Activated CD8-positive, alpha-beta T cell treated with anti-CD3 and anti-CD28 coated beads for 36 hours (primary cell): ENCODE measurements at places on chromosomes 16 and 17. TPM values are rescaled to one million over a fixed set of nuclear protein-coding genes. Genes with fewer than 3 reads are reported as not detected.

Gene HYDIN
- not detected for total RNA-seq

Gene KRTAP3-2
- not detected for total RNA-seq

Gene DPEP1
- not detected for total RNA-seq

Gene CEMP1
- total RNA-seq: not detected

Gene OTOA
- not detected for total RNA-seq

Gene KSR1
- 53.9 TPM for total RNA-seq

Gene TNFRSF13B
- not detected for total RNA-seq

Gene SLFN12
- 6.3 TPM for total RNA-seq

Gene RHBDL3
- total RNA-seq: not detected

Gene PLXDC1
- total RNA-seq: 1.7 TPM

Gene CASKIN1
- total RNA-seq: 4.4 TPM

Gene GALK1
- 43.4 TPM for total RNA-seq

Gene AP2B1
- total RNA-seq: 161 TPM

Gene MPP2
- total RNA-seq: 6.0 TPM

Gene GSPT1
- total RNA-seq: 202 TPM

Gene EFCAB3
- not detected for total RNA-seq

Gene CLEC18A
- total RNA-seq: 0.36 TPM

Gene ZSCAN10
- 0.25 TPM for total RNA-seq

Gene C16orf92
- not detected for total RNA-seq

Gene GHDC
- 12.3 TPM for total RNA-seq

Gene IGFBP4
- 10.7 TPM for total RNA-seq

Gene CDRT4
- total RNA-seq: 3.6 TPM

Gene FOXN1
- not detected for total RNA-seq

Gene SKAP1
- total RNA-seq: 73.9 TPM

Gene SLC7A6OS
- total RNA-seq: 20.2 TPM

Gene FOXJ1
- total RNA-seq: 11.1 TPM

Gene SBK1
- total RNA-seq: 35.9 TPM

Gene CACNG3
- not detected for total RNA-seq
